LoVo (cell line): ENCODE measurements at places on chromosomes 16 and 17.
A peak's percentile ranks its signal among the peaks of the same experiment; 100 is the strongest.

GRCh38 chr16:69105501-69106361 is at the start of gene HAS3:
Gene HAS3, plus strand, starts transcription at chr16:69105653. Its CDS starts 3,743 bp downstream, at chr16:69109396.
- peak; percentile 75 for DNase-seq

DNA sequence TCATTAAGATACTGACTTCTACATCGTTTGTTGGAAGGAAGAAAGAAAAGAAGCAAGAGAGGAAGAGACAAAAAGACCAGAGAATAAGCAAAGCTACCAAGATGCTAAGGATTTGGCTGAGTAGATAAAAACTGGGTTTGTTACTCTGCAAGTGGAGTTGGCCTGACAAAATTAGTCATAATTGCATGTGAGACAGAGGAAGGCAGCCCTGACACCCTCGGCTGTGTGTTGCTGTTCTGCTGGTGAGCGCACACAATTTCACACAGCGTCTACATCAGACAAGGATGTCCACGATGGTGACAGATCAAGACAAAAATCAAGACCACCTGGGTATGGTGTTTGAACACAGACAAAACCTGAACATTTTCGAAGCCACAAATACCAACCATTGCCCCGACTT is 75.4 kb upstream of the FA2H start:
- no peak for DNase-seq

GRCh38 chr17:18323007-18323406 is 7.9 kb downstream of the SMCR8 start:
- DNase-seq = no peak

GRCh38 chr17:56925088-56925487 is 11.2 kb upstream of the TRIM25 start:
- DNase-seq = no peak

- DNase-seq = no peak
These were observed 527 bp upstream of the MGAT5B start for GRCh38 chr17:76867578-76868175.

DNA sequence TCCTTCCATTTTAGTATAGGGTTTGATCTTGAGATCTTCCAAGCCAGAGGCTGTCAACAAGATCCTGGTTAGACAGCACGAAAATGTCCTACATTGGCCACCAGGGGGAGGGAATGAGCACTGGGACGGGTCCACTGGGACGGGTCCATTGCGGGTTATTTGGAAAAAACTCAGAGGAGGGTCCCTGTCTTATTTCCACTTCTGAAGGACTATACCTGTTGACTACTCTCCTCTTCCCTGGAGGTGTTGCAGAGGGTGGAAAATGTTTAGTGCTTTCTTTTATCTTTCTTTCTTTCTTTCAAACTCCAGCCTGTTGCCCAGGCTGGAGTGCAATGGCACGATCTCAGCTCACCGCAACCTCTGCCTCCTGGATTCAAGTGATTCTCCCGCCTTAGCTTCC is 2.5 kb downstream of the TTLL6 start:
- DNase-seq = peak; percentile 62

GRCh38 chr16:87918338-87918737 is 18.0 kb downstream of the CA5A start:
- no peak for DNase-seq

- no peak for DNase-seq
These were observed 6.2 kb downstream of the LPCAT2 start for GRCh38 chr16:55515111-55515510.

- no peak for DNase-seq
These were observed 18.7 kb upstream of the ARHGAP17 start for GRCh38 chr16:25033852-25034251.

DNA sequence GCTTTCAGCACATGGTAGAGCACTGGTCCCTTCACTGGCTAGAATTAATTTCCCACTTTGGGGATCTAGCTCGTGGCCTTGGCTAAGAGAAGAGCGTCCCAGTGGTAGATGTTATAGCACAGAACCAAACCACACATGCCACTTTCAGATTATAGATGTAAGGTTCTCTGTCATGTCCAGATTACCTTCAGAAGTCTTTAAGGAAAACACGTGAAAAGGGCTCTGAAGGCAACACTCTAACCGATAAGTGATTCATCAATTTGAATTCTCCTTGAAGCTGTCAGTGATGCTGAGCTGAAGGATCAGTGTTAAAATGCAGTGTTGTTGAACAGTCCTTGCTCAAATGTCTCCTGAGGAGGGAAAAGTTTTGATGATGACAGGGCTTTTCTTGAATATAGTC is 43.5 kb upstream of the VPS4A start:
- DNase-seq = no peak

- no peak for DNase-seq
These were observed 225.3 kb downstream of the SNX29 start for GRCh38 chr16:12201866-12202265.

DNA sequence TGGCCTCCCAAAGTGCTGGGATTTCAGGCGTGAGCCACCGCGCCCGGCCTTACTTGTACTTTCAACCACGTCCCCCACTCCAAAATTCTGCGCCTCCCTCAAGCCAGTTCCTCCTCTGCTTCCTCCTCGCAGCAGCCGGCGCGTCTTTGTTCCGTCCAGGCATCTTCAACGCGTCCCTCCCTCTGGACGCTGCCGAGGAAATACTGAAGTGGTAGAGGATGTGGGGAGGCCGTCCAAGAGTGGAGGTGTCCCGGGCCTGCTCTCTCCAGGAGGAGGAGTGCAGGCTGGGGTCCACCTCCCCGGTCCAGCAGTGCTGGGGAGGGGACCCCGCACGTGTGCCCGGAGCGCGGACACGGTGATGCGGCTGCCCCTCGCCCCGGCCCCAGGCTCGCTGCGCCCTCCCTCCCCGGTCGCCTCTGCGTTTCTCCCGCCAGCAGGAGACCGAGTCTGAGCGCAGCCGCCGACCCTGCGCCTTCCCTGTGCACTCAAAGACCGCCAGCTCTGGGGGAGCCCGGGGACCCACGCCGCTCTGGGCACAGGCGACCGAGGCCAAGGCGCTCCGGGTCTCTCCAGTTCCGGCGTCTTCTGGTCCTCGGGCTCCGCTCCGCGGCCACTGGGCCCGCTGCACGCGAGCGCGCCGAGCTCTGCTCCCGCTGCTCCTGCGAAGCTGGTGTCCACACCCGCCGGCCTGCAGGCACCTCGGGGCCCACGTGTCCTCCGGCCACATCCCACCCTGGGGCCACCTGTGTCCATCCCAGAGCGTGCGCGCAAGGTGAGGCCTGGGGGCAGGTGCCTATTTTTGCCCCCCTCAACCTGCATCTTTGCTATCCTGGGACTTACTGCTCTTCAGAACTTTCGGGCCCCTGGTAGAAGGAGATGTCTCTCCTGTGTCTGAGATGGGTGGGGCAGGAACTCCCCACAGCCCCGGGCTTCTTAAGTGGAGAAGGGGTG is 31.7 kb downstream of the OSBPL7 start:
- DNase-seq = no peak

DNA sequence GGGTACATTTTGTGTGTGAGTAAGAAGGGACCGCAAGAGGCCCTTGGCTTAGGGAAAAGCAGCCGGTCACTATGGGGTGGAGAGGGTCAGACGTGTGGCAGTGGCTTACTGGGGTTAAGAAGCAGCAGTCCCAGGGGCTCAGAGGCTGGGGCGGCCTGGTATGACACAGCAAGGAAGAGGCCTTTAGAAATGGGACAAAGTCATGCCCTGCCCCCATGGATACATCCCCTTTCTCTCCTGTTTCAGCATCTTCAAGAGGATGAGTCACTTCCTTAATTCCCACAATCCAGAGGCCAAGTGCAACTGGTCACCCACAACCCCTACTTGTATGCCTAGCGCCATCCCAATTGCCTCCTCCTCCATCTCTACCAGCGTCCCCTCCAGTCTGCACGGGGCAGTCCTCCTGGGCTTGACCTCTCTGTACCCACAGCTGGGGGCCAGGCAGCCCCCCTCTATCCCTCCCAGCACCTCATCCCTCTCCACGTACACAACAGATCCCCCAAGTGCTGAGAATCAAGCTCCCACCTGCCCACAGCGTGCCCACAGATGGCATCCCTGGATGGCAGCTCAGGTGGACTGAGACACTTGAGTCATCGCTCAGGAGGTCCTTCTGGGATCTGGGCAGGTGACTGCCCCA is 6.9 kb upstream of the EFTUD2 start:
- peak; percentile 43 for DNase-seq

- no peak for DNase-seq
These were observed 202 bp downstream of the CEP131 start for GRCh38 chr17:81222620-81222905.

DNA sequence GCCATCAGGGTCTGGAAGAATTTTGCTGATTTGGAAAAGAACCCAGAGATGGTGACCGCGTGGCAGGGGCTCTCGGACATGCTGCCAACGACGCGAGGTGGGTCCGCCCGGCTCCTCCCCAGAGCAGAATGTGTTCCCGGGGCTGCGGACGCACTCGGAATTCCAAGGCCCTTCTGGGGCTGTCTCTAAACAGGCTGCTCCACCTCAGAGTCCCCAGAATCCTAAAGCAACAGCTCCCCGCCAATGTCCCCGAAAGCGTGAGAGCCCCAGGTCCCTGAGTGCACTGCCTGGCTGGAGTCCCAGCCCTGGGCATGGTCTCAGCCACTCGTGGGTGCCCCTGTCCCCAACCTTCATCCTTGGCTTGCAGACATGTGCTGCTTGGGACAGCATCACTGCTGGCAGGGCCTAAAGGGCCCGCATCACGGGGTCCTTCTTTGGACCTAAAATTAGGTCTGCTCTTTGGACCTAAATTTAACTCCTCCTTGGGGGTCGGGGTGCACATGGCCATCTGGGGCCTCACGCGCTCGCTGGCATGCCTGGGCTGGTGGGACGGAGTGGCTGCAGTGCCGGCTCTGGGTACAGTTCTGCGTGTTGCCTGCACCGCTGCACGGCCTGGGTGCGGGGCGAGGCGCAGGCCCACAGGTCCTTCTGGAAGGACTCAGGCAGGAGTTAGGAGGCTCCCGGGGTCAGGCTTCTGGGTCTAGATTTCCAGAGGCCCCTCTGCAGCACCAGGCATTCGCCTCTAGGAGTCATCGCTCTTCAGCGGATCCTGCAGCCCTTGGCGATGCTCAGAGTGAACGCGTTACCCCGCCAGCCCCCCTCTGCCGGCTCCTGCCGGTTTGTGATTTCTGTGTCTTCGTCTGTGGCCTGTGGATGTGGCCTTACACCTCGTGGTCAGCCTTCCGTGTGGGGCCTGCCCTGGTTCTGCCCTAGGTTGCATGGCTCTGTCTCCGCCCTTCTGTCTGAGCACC is 41.9 kb upstream of the CHMP6 start:
- DNase-seq = no peak

DNA sequence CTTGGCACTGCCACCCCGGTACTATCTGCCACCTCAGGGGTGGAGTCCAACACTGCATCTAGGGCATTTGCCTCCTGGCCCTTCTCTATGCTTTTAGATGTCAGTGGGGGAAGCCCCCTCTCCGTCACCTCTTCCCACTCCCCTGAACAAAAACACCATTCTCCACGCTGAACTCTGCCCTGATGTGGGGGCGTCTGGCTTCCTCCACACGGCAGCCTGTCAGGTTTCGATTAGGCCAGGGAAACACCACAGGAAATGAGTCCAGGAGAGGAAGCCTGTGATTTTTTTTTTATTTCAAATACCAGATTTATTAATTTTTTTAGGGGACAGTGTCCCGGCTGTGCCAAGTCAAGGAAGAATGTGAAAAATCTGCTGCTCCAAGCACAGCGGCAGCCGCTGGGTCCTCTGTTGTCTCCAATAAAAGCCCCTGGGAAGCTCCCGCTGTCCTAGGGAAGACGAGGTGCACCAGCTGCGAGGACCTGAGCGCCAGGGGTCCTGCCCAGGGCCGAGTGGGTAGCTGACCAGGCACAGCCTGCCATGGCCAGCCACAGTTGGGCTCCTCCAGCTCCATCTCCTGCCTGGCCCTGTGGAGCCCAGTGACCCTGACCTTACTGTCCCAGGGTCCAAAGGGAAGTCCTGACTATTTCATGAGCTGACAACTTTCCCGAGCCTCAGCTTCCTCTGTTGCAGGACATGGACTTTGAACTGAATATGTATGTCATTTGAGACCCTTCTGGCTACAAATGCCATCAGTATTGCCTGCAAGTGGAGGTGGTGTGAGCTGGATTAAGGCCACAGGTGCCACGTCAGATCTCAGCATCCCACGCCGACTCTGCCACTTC is 336.7 kb downstream of the FOXL1 start:
- DNase-seq = no peak

- DNase-seq = no peak
These were observed 69.4 kb upstream of the CREBBP start for GRCh38 chr16:3949946-3950342.

DNA sequence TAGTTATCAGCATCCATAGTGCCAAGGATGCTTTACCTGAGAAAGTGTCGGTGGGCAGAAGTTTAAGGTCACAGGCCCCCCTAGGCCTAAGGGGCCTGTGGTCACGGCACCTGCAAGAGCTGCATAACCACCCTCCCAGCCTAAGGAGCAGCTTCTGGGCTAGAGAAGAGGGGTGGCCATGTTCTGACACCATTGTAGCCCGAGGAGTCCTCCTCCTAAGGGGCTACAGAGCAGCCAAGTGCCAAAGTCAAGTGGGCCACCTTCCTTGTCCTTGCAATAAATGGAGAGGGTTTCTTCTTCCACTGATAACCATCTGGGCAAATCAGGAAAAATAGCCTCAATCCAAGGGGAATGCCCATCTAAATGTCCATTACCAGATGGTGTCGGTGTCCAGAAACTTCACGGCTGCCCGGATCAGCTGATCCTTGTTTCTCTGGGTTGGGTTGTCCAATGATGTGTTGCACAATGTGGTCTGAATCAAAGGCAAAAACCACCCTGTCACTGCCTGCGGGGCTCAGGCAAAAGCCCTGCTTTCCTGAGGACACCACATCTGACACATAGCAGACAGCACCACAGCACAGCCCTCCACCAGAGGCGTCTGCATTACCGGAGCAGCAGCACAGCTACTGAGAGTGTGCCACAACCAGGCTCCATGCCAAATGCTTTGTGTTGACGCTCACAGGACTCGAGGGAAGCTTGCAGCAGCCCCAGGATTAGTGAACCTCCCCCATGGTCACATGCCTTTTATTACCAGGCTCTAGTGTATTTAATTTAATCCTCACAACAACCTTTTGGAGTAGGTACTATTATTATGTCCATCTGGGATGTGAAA is 12.8 kb downstream of the ATPAF2 start:
- no peak for DNase-seq

GRCh38 chr16:22732959-22733358 is 81.0 kb upstream of the HS3ST2 start:
- DNase-seq = no peak
